ENCODE measurements at places on chromosomes 1 and 21.

DNA sequence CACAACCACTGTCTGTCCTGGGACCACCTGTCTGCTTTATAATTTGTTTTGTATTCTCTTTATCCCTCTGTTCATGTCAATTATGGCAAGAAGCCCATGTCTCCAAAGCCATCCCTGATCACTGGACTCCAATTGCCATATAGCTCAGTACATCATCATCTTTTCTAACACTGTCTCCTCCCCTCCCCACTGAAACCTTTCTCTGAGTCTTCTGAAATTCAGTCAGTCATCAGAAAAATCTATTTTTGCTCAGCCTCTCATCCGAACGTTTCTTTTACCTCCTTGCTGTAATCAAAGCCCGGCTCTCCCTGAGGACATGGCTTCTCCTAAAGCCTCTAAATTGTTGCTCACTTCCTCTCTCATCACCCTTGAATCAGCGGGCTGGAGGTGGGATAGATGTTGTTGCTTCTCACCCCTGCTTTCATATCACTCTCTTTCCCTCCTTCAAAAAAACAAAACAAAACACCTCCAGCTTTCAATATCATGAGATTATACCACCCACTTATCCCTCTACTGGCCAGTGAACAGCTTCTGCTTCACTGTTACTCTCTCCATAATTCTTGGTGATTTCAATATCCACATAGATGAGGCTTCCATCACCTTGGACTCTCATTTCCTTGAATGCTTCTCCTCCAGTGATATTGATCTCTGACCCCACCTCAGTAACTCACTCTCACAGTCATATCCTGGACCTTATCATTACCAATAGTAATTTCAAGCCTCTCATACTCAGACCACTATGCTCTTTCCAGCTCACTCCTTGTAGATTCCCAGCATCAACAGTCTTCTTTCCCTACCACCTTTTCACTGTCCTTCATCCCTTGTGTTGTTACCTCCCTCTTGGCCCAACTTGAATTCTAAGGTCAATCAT, 27.8 kb downstream of the RAB3B start:
- no peak for DNase-seq

GRCh38 chr1:229091721-229092136, 179.2 kb upstream of the RAB4A start:
- DNase-seq, result no peak

DNA sequence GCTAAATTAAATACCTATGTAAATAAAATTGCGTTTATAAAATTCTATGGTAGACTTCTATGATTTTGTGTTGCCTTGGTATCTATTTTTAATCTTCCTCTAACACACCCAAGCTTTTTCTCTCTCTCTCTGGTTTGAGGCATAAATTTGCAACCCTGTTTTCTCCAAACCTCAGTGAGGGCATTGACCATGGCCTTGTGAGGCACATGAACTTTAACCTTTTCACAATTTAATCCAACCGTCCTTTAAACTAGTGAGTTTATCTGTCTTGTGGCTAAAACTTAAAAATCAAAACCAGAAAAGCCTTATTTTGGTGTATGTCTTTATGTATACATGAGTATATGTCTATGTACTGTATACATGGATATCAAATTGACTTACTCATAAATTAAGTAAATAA, 746.6 kb upstream of the B3GALT2 start:
- DNase-seq, result no peak

- DNase-seq, result no peak
Measured at GRCh38 chr1:41698916-41699860, 214.7 kb upstream of the EDN2 start.

DNA sequence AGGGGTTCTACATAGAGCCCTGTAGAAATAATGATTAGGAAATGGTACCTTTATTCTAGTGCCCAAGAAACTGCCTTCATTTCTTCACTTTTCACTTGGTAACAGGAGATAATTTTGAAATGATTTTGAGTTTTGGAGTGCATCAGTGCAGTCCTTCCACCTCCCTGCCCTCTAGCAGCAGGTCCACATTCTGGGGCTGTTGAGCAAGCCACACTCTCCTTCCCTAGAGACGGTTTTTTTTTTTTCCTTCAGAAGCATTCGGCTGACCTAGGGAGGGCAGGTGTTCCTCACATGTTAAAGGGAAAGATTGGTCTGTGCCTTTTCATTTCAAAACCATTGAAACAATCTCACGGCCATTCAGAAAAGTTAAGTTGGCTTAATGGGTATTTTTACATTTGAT, 39.8 kb downstream of the SLC37A1 start:
- no peak for DNase-seq

GRCh38 chr1:207039380-207040180, 7.0 kb upstream of the C1orf116 start:
- DNase-seq, result no peak

- no peak for DNase-seq
Measured at GRCh38 chr1:225662155-225662554, 9.2 kb upstream of the ENAH start.

GRCh38 chr1:206714331-206715058, 29.8 kb downstream of the MAPKAPK2 start:
- no peak for DNase-seq

DNA sequence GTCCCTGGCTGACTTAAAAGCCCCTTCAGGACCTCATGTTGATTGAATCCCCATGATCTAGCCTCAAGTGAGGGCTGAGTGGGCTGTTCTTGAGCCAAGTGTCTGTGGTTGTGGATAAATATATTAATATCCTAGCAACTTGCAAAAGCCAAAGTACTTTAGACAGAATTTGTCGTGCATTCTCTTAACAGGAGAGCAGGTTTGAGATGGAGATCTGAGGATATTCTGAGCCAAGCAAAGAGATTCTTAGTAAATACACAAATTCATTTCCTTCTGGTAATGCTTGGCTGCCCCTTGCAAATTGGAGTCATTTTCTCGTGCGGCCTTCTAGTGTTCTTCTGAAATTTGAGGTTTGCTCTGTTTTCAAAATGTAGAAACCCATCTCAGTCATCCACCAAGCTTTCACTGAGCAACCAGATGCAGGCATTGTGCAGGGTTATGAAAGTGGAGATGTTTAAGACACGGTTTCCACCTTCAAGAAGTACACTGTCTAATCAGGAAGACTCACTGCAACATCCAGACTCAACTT, 242.1 kb upstream of the JUN start:
- DNase-seq, result no peak

- no peak for DNase-seq
Measured at GRCh38 chr1:11487196-11487751, 8.3 kb downstream of the DISP3 start.

- DNase-seq, result no peak
Measured at GRCh38 chr1:73611681-73612080, 586.3 kb downstream of the LRRIQ3 start.

- no peak for DNase-seq
Measured at GRCh38 chr1:184210031-184210430, 158.5 kb downstream of the TSEN15 start.

DNA sequence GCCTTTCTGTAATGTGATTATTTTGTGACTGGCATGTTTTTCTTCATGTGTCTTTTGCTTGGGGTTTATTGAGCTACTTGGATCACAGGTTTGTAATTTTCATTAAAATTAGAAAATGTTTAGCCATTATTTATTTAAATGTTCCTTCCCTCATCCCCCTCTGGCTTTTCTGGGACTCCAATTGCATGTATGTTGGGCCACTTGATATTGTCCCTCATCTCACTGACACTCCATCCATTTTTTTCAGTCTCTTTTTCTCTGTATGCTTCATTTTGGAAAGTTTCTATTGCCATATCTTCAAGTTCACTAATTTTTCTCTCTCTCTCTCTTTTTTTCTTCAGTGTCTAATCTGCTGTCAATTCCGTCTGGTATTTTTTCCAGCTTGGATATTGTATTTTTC, 390.1 kb downstream of the PRDM2 start:
- no peak for DNase-seq

DNA sequence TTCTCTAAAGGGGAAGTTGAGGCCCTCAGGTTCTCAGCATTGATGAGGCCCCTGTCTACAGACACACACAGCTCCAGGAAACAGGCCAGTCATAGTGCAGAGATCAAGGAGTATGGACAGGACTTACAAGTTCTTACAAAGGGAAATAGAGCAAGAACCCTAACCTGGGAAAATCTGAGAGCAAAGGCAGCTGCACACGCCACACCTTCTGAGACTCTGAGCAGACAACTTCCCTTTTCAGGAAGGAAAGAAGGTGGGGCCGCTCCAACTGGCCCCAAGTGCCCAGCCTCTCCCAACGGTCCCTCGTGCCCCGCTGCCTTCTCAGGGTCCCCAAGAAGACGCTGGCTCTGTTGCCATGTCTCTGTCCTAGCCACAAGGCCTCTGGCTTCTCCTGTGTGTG, 3.6 kb downstream of the NOC2L start:
- no peak for DNase-seq

DNA sequence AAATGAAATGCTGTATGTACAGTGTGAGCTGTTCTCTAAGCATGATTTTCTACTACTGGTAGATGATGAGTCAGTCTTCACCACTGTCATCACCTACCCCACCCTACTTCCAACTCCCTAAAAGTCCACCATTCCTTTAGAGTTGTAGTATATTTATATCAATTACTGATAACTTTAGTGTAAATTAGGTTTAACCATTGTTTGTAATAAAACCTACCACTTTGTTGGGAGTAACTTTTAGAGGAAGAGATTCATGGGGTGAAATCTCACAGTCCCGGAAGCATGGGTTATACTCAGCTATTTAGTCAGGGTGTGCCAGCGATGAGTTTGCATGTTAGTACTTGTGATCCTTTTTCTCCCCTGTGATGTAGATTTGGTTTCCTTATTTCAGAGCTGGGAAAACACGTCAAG, 17.1 kb downstream of the MORC3 start:
- no peak for DNase-seq

DNA sequence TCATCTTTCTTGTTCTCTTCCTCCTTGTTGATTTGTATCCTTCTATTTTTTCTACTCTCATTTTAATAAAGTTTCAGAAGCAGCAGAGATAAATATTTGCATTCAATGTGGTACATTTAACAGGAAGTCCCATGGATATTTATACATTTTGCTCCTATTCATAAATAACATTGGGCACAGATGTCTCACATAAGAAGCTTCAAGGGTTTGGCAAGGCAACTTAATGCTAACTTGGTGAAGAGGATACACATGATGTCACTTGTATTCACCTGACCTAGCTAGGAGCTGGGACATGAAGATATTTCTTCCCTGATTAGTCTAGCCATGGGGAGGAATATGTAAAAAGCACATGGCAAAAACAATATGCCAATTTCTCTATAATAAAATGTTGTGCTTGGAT, 65.1 kb upstream of the DUSP10 start:
- DNase-seq, result no peak

DNA sequence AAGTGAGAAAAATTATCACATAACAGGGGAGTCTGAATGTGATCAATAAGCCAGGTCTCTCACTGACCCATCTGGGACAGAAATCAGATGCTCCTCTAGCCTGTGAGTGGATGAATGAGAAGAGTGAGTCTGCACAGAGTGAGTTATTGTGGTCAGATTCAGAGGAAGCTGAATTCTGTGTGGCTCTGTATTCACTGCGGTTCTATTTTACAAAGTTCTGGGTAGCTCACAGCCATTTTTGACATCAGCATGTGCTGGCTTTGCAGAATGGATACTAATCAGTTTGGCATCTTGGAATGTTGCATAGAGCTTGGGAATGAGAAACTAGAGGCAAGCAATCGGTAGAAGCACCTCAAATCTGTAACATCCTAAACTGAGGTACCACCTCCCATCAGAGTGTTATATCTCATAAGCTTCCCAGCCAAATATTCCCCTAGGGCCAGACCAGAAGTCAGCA, 3.8 kb downstream of the COLGALT2 start:
- no peak for DNase-seq

- peak; percentile 52 for DNase-seq
Measured at GRCh38 chr1:9275567-9276034, 17.1 kb upstream of the SPSB1 start.

DNA sequence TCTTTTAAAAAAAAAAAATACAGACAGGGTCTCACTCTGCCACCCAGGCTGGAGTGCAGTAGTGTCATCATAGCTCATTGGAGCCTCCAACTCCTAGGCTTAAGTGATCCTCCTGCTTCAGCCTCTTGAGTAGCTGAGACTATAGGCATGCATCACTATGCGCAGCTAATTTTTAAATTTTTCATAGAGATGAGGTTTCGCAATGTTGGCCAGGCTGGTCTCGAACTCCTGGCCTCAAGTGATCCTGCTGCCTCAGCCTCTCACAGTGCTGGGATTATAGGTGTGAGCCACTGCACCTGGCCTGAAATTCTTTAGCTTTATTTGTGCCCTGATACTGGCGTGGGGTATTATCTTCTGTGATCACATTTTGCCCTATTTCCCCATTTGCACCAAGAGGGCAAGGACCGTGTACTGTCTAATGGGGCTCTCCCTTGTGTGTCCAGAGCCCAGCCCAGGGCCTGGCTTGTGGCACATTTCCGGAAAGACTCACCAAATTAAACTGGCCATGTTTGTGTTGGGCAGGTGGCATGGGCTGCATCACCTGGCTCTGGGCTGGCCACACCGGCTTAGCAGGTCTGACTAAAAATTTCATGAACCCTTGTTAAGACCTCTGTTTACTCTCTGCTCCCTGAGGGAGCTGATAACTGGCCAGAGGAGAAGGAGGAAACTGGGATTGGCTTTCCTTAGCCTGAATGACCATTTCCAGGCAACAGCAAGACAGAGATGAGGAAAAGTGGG, 32.2 kb downstream of the TRIM62 start:
- no peak for DNase-seq

GRCh38 chr1:243851257-243851756, 1.3 kb upstream of the AKT3 start:
- no peak for DNase-seq

GRCh38 chr1:202164271-202165037, 4.1 kb upstream of the PTPN7 start:
- no peak for DNase-seq

DNA sequence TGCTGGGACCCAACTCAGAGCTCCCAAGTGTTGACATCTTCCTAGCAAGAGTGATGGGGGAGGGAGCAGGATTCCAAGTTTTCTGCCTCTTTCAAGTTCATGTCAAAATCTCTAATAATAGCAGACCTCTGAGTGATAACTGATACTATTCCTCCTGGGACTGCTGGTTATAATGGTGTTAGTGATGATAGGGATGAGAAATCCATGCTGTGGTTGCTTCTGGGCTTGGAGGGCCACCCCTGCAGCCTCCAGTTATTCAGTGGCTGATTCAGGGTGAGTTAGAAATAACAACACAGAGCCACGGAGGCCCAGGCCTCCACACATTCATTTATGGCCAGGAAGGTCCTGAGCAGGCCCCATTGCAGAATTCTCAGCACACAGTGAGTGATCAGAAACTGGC, 40.6 kb upstream of the ARTN start:
- no peak for DNase-seq

GRCh38 chr1:99917214-99917613, 52.6 kb upstream of the SLC35A3 start:
- DNase-seq, result no peak

DNA sequence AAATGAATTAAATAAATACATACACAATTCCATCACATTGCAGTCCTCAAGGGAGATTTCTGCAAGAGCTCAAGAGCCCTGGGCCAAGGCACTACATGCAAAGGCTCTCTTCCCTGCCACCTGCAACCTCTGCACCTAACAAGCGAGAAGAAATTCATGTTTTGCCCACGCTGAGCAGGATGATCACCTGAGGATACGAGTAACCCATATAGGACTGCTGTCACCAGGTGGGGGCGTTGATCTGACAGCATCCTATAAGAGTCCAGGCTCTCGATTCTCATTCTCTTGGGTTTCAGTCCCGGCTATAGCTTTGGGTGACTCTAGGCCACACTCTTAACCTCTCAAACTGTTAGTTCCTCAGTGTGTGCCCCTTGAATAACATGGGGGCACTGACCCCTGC, 18.7 kb upstream of the SPOCD1 start:
- DNase-seq, result no peak

GRCh38 chr21:32653326-32653901, 41.2 kb upstream of the CFAP298 start:
- no peak for DNase-seq

Measured in stimulated activated CD8-positive, alpha-beta memory T cell treated with anti-CD3 and anti-CD28 coated beads, Interleukin-15, amount 100 ng/mL, for 1 hour (primary cell).